ENCODE measurements at places on chromosomes 1 and 21.

- no peak for DNase-seq
Observed at GRCh38 chr1:162632217-162632666, at the start of gene DDR2. DDR2 (plus strand) TSS chr1:162632464; CDS start chr1:162719064, 86,600 bp downstream.

DNA sequence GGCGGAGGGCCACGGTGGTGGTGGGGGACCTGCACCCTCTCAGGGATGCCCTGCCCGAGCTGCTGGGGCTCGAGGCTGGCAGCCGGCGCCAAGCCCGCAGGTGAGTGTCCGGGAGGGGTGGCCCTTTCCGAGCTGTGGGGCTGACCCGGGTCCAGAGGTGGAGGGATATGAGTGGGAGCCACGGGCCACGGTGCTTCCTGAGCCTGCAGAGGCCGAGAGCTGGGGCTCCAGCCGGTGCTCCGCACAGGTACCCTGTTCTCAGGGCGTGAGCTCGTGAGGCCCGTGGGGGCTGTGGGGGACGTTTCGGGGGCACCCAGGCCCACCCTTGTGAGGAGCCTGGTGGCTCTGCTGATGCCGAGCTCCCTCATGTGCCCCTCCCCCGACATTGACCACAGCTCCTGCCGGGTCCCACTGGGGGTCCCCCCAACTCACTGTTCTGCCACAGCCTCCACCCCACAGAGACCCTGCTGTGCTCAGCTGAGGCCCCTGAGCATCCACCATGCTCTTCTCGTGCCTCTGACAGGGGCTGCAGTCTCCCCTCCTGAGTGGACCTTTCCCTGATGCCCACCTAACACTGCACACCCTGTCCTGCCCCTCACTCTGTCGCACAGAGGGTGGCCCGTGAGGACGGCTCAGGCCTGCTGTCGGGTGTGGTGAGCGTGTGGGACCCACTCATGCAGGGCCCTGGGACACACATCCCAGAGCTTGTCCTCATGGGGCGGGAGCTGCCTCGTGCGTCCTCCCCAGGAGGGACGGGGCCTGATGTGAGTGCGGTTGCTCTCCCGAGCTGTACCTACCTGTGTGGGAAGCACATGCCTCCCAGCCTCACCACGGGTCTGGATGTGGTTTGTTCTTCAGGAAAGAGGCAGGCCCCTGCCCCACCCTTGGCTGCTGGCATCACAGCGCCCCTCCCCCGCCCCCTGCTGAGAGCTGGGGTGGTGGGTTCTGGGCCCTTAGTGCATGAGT is 27.5 kb downstream of the SLX9 start:
- DNase-seq: no peak

GRCh38 chr1:183685112-183685713 is 32.1 kb upstream of the APOBEC4 start:
- peak; percentile 60 for DNase-seq

DNA sequence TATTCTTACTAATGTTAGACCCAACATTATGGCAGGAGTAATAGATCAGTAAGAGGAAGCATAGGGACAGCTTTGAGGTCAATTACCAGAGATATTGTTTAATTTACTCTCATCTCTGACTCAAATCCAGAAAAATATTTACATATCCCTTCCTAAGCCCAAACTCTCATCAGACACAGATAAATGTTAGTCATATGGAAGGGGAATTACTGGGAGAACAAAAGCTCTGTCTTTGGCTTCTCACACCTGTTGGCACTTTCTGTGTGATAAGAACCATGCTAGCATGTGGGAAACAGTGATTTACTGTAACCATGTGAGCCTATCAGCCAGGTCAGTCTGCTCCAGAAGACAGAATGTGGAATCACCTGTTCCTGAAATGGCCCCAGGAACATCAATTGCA is 72.4 kb downstream of the DUSP10 start:
- DNase-seq: no peak

GRCh38 chr1:2987773-2988172 is 33.5 kb upstream of the ACTRT2 start:
- no peak for DNase-seq

DNA sequence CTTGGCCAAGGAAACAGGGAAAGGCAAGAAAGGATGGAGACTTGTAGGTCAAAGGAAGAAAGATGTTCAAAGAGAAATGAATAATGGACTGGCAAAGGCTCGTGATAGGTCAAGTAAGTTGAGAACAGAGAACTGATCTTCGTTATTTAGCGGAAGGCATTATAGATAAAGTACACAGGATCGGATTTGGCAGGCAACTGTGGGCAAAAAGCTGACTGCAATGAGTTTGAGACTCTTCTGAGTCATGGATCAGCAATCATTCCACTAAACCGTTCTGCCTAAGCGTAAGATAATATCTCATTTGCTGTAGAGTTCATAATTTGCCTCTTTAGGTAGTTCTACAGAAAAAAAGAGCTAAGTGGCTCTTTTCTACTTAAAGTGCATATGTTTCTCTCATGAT is 34.1 kb downstream of the KRTAP21-3 start:
- DNase-seq: no peak

GRCh38 chr1:71850936-71851335 is 431.4 kb downstream of the NEGR1 start:
- no peak for DNase-seq

GRCh38 chr1:89451011-89451410 is 73.6 kb upstream of the LRRC8B start:
- no peak for DNase-seq

DNA sequence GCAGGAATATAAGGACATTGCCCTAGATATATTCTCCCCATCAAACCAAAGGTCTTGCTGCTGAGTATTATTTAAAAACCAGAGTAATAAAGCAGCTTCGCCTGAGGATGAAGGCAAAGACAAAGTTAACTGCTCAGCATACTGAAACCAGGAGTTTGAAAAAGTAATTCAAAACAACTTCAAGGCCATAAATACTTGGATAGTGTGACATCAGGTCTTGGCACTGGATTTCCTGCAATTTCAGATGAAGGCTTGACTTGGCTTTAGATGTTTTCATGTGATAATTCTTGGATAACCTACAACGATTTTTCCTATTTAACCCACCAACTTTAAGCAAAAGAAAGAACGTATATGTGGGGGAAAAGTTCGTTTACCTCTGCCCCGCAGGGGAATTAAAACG is 10.6 kb downstream of the SOD1 start:
- no peak for DNase-seq

GRCh38 chr1:108070662-108071061 is 105.7 kb upstream of the VAV3 start:
- no peak for DNase-seq

DNA sequence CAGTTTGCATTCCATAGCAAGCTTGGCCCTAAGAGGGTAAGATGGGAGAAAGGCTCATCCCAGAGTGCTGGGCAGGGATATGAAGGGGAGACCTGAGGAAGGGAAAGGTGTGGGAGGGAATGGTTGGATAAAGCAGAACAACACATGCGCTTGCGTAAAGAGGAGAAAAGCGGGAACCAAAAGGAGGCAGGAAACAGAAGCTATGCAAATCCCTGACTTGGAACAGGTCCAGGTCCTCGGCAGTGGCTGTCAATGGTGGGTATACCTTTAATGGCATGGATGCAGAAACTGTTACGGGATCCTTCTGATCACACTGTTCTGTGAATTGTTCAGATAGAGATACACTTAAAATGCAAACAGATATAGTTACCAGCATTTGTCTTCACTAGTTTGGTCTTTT is 455.6 kb downstream of the SIPA1L2 start:
- no peak for DNase-seq

GRCh38 chr1:178847396-178847849 is 23.5 kb downstream of the ANGPTL1 start:
- DNase-seq: no peak

DNA sequence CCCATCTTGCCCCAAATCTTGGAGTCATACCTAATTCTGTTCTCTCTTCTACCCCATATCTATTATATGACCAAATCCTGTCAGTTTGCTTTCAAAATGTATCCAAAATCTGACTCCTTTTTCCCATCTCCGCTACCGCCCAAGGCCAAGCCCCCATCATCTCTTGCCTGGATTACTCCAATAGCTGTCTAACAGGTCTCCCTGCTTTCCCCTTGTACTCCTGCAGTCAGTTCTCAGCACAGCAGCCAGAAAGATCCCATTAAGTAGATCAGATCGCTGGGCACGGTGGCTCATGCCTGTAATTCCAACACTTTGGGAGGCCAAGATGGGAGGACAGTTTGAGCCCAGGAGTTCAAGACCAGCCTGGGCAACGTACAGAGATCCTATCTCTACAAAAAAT is 19.8 kb downstream of the IQGAP3 start:
- DNase-seq: no peak

GRCh38 chr1:7975212-7975865 is 13.8 kb downstream of the PARK7 start:
- DNase-seq: peak; percentile 36

- DNase-seq: no peak
Observed at GRCh38 chr1:110183642-110184167, 26.4 kb upstream of the KCNC4 start.

DNA sequence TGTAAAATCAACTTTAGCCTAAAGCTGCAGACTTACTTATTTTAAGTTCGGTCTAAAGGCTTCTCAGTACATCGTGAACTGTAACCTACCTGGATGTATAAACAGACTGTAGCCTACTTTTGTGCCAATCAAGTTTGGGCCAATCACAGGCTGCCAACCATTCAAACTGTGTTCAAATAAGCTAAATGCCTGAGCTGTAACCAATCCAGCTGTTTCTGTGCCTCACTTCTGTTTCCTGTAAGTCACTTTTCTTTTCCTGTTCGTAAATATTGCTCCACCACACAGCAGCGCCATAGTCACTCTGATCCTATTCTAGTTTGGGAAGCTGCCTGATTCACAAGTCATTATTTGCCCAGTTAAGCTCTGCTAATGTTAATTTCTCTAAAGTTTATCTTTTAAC is 37.5 kb upstream of the SLAMF9 start:
- no peak for DNase-seq

GRCh38 chr1:63991685-63992084 is 211.7 kb upstream of the UBE2U start:
- no peak for DNase-seq

GRCh38 chr1:234381699-234382555 is 8.7 kb downstream of the COA6 start:
- no peak for DNase-seq

DNA sequence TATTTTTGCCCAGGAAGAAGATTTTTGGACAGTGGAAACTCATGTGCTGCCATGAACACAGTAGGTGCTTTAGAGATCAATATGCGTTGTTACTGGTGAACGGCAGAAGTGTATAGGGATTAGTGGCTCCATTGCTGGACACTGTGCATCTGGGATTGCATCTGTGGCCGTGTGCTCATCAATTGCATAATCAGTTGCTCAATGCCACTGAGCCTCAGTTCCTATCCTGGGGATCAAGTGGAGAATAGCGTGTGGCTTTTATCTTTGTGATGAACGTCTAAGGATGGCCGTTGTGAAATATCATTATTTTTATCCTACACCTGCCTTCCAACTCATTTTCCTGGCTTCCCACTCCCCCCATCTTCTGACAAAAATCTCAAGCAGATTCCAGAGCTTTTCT is 5.4 kb downstream of the TNN start:
- no peak for DNase-seq

- no peak for DNase-seq
Observed at GRCh38 chr1:231856894-231857293, 230.3 kb downstream of the DISC1 start.

DNA sequence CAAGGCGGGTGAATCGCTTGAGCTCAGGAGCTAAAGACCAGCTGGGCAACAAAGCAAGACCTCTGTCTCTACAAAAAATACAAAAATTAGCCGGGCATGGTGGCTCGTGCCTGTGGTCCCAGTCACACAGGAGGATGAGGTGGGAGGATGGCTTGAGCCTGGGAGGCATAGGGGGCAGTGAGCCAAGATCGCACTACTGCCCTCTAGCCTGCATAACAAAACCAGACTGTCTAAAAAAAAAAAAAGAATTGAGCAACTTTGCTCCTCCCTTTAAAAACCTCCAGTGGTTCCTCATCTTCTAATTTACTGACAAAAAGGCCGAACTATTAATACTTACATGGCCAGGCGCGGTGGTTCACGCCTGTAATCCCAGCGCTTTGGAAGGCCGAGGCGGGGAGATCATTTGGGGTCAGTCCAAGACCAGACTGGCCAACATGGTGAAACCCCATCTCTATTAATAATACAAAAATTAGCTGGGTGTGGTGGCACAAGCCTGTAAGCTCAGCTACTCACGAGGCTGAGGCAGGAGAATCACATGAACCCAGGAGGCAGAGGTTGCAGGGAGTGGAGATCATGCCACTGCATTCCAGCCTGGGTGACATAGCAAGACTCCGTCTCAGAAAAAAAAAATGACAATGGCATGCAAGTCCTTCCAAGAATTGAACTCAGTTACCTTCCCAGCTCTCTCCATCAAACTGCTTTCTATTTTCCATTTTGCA is 4.4 kb downstream of the ACBD3 start:
- no peak for DNase-seq

DNA sequence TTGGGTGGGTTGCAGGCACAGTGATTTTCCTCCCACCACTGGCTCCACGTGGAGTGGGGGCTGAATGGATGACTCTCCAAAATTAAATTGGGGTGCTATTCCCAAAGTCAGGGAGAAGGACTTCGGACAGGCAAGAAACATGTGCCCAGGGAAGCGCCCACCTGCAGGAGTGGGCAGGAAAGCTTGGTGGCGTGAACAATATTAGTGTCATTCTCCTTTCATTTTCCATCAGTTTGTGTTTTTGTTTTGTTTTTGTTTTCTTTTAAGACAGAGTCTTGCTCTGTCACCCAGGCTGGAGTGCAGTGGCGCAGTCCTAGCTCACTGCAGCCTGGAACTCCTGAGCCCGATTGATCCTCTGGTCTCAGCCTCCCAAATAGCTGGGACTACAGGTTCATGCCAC is 30.1 kb downstream of the TOMM20 start:
- DNase-seq: no peak

DNA sequence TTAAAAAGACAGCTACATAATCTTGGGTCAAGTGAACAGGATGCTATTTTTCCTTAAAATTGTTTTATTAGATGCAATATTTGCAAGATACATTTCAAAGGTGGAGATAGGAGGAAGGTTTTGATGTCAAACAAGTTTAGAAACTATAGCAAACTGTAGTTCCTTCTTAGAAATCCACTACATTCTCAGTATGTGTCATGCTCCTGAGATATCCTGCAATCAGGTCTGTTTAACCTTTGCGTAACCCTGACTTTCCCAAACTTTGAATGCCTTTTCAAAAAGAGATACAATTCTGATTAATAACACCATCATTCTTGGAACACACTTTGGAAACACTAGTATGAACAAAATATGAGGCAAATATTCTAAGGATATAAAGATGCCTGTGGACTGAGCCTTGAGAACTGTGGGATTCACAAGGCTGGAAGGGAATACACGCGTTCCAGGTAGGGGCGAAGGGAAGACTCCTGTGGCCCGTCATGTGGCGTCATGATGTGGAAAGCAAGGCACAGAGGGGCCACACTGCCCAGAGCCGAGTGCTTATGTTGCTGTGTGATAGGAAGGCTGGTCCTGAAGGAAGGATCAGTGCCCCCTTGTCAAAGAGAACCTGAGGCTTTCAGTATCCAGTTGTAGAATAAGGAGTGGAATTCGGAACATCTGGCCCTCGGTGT is 19.6 kb upstream of the TARBP1 start:
- DNase-seq: no peak
